Activated naive CD4-positive, alpha-beta T cell treated with anti-CD3 and anti-CD28 coated beads, Interleukin-2, amount 50 U/mL, for 16 hours (primary cell): ENCODE measurements at places on chromosomes 6 and 20.
A peak's percentile ranks its signal among the peaks of the same experiment; 100 is the strongest.

GRCh38 chr20:57199656-57200405, 66.6 kb downstream of the BMP7 start:
- DNase-seq: no peak

- DNase-seq: no peak
Measured at GRCh38 chr20:37622728-37623127, 71.1 kb upstream of the CTNNBL1 start.

GRCh38 chr6:128918886-128919285, 35.9 kb downstream of the LAMA2 start:
- DNase-seq: no peak

DNA sequence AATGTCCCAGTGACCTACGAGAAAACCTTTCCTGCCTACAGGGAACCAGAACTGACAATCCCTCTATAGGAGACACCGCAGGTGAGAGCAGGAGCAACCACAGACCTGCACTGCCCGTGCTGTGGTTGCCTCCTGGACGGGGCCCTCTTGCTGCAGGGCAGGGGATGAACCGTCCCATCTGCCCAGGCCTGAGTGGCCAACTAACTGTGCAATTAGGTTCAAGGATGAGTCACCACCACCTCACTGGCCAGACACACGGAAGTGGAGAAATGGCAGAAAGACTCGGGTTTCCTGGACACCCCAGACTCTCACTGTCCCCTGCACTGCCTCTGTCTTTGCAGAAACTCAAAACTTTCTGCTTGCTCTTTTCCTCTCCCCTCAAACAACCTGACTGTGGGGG, 13.8 kb upstream of the HLA-G start:
- DNase-seq: no peak

DNA sequence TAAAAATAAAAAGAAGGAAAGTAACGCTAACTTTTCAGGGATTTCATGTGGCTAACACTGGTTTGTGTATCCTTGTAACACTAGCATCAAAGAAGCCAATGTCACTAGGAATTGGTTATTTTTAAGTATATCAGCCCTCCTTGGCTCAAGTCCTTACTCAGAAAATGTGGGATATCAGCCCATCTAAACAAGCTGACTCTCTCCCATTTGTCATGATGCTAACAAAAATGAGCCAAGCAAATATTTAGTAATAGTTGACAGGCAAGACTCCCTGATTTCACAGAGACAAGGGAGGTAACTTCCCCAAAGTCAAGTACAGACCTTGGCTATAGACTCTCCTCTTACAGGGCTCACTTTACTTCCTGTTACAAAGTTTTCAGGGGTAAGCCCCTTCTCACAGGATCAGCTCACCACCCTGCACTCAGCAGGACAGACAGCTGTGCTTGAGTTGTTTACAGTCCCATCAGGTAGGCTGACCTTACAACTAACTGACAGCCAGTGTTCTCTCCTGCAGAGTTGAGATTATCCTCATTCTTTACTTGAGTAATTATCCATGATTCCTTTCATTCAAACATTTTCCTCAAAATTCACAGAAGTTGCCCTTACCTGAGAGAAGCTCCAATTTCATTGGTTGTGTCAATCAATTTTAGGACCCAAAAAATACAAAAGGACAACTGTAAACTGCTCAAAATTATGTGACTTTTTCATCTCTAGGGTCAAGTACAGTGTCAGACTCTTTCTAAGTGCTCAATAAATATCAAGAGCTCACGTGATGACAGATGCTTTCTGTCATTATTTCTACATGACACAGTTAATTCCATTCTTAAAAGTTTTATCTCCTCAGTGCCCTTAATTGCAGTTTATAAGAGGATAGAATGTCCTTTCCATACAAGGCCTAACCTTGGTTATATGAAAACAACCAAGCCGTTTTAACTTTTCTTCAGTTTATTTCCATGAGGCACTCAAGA, 38.1 kb upstream of the BMP5 start:
- DNase-seq: no peak

- DNase-seq: no peak
Measured at GRCh38 chr6:29989211-29989610, 46.9 kb downstream of the HLA-A start.

GRCh38 chr6:163776196-163776905, 361.8 kb downstream of the QKI start:
- no peak for DNase-seq

DNA sequence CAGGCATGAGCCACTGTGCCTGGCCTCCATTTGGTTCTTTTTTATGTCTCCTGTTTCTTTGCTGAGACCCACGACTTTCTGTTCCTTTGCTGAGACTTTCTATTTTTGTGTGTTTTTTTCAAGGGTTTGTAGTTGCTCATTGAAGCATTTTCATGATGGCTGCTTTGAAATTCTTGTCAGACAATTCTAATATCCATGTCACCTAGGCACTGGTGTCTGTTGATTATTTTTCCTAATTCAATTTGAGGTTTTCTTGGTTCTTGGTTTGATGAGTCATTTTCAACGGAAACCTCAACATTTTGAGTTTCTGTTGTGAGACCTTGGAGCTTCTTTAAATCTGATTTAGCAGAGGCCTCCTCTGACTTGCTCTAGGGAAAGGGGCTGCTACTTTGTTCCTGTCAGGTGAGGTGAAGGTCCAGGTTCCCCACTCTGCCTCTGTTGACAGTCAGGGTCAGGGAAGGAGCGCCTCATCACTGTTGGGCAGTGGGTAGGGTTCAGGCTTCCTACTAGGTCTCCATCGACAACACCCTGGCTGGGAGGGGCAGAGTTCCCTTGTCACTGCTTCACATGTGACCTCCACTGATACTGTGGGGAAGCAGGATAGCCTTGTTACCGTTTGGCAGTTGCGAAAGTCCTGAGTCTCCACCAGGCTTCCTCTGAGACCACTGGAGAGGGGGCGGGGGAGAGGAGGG, 67.2 kb upstream of the RNF24 start:
- peak; percentile 32 for DNase-seq

GRCh38 chr6:135537741-135538301, 40.3 kb upstream of the AHI1 start:
- peak; percentile 35 for DNase-seq

GRCh38 chr6:113315165-113315564, 542.0 kb upstream of the MARCKS start:
- DNase-seq: no peak
